NCI-H2107 (cell line): ENCODE measurements at places on chromosomes 4 and X.

GRCh38 chrX:18297251-18297650 lies 57.2 kb downstream of the SCML2 start:
- DNase-seq, result no peak

DNA sequence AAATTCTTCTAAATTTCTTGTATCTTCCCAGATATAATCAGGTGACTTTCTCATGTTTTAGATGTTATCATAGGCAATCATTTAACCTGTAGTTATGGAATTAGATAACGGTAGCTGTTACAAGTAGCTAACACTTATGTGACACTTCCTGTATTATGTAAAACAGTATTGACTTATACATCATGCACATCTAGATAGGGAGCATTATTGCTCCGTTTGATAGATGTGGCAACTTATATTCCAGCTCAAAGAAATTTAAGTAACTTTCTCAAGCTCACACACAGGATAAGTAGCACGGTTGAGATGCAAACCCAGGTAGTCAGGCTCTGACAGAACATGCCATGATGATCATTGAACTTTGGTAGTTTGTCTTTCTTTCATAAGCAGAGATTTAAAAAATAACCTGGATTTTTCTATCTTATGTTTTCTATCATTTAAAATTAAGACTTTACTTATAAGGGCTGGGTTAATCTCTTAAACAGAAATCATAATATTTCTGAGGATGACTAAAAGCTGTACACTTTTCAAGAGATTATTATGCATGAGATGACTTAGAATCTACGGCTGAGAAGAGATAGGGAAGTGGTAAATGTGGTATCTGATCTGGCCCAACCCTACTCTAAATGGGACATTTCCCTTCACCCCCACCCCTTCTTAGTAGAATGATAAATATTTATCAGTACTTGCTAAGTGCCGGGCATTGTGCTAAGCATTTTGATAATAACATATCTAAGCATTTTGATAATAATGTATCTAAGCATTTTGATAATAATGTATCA lies 69.1 kb upstream of the HPGD start:
- DNase-seq, result no peak

DNA sequence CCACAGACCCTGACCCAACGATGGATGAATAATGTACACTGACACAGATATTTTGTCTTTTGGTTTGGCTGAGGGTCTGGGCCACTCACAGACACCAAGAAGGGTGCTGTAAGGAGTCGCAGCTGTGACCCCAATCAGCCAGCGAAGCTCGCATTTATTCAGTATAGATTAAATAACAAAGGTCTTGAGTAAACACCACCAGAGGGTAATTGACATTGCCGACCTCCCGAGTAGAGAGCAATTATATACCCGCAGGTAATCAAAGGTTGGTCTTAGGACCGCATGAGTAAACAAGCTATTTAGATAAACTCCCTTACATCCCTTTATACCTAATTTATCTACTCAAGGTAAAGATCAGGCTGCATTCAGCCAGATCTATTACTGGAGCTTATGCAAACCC lies 297.1 kb downstream of the ADAM29 start:
- DNase-seq, result no peak

- DNase-seq, result no peak
These were observed 188.4 kb upstream of the TRPC5 start for GRCh38 chrX:112270991-112271390.
